ENCODE measurements at places on chromosomes 13 and 19.

DNA sequence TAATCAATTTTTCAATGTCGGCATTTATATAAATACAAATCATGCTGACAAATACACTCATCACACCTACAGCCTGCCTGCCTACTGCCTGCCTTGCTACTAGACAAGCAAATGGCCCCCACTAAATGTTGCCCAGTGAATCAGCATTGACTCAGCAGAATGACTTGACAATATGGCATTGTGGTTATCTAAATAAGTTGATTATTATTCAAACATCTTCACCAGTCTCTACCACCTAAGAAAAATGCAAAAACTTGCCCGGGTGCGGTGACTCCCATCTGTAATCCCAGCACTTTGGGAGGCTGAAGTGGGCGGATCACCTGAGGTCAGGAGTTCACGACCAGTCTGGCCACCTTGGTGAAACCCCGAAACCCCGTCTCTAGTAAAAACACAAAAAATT, 296.1 kb downstream of the PCDH9 start:
- DNase-seq = no peak

- no peak for DNase-seq
Observed at GRCh38 chr13:74987124-74987690, 494.8 kb downstream of the TBC1D4 start.

DNA sequence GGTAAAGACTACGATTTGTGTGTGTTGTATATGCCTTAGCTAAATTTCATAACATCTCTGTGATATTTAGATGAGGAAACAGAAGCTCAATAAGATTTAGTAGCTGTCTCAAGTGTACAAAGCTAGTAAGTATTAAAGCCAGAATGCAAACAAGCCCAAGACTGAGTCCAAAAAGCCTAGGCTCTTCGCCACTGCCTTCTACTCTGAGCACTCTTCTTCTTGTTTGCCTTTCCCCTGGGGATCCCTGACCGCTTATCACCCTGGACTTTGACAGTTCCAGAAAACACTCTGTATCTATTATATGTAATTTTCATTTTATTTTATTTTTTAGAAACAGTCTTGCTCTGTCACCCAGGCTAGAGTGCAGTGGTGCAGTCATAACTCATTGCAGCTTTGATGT, 5.8 kb downstream of the TM9SF2 start:
- DNase-seq = no peak

DNA sequence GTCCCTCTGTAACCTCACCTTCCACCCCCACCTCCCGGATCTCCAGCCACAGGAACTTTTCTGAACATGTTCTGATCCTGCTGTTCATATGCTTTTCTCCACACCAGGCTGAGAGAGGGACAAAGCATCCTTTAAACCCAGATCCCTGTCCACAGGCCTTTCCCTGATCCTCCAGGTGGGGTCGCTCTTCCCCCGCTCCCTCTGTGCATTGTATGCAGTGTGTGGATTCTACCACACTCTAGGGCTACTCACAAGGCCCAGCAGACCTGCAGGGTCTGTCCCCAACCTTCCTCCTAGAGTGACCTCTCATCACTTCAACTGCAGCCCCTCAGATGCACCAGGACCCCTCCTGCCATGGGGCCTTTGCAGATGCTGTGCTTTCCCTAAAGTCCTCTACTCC, 1200.6 kb downstream of the UQCRFS1 start:
- DNase-seq = no peak

- no peak for DNase-seq
Observed at GRCh38 chr13:39318161-39318560, 279.9 kb downstream of the NHLRC3 start.

DNA sequence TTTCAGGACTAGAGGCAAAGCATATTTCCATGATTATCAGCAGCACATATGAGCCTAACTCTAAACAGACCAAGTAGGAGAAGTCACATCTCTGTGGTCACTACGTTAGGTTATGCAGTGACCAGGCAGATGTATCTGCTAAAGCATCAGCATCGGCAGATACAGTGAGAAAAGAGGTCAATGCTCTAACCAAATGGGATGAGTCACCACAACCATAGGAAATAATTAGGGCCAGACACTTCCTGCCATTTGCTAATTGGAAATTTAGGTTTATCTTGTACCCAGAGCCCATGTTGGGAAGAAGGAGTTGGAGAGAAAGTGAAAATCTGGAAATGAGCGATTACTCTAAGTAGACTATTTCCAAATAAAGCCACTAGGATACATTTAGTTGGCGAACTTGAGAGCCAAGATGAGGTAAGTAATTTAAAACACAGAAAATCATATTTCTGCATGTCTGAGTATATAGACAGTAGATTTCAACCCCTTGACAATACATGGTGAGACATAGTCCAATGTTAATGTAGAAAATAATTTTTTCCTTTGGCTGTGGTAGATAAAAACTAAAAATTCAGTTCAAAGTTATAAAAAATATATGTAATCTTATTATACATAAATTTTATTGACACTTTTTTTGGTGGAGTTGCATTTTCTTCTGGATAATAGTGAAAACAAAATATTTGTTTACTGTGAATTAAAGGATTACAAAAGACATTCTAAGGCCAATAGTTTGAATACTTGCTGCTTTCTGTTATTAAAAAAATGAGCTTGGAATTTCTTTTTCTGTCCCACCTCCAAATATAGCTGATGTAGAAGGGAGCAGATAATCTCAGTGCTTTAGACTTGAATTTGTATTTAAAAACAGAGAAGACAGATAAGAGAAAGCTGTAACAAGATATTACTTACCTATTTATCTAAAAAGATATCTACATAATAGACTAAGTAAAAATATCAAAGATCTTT, 104.4 kb upstream of the CSNK1A1L start:
- no peak for DNase-seq

Measured in activated CD8-positive, alpha-beta memory T cell treated with anti-CD3 and anti-CD28 coated beads, Interleukin-2, amount 50 U/mL, for 4 hours (primary cell).